Uterus (tissue), 4 donors: ENCODE measurements at places on chromosomes 13 and 19. TPM values are rescaled to one million over a fixed set of nuclear protein-coding genes. Genes with fewer than 3 reads are reported as not detected.

The CFAP97D2 gene
- total RNA-seq = not detected

The LPAR2 gene
- not detected for total RNA-seq

The ACTMAP gene
- 0.48 TPM for total RNA-seq

The ZNF333 gene
- total RNA-seq = 33.0 TPM

The CRYL1 gene
- 90.4 TPM for total RNA-seq

The ZNF208 gene
- 49.6 TPM for total RNA-seq

The DZIP1 gene
- total RNA-seq = 28.2 TPM

The LINGO3 gene
- total RNA-seq = not detected

The MYCBP2 gene
- total RNA-seq = 133 TPM

The MICU2 gene
- total RNA-seq = 141 TPM

The C1QTNF9 gene
- total RNA-seq = not detected

The ATP7B gene
- total RNA-seq = 9.8 TPM

The ZNF667 gene
- 8.8 TPM for total RNA-seq

The ZNF221 gene
- total RNA-seq = 26.9 TPM

The USHBP1 gene
- 6.8 TPM for total RNA-seq

The NMRK2 gene
- 0.67 TPM for total RNA-seq

The LRRC8E gene
- total RNA-seq = 0.15 TPM

The PROZ gene
- not detected for total RNA-seq

The CNFN gene
- 2.6 TPM for total RNA-seq

The UNC13A gene
- total RNA-seq = 0.29 TPM

The CBARP gene
- not detected for total RNA-seq
